ENCODE measurements at places on chromosomes 1 and 21.

GRCh38 chr1:116738673-116739370 lies 15.4 kb upstream of the CD2 start:
- peak; percentile 55 for DNase-seq

DNA sequence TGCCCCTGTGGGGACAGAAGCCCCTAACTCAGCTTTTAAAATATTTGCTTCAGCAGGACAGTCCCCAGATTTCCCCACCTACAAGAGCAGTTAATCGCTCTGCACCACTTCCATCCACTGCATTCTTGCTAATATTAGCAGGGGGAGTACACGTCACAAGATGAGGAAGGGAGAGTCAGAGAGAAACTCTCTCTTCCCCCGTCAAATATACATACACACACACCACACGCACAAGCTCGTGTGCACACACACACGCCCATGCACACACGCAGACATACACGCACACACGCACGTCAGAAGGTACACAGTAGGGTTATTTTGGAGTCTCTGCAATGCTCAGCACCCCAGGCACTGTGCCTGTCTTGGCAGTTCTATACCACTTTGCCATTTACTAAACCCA lies 2.1 kb downstream of the CLCA1 start:
- no peak for DNase-seq

GRCh38 chr1:17919525-17920439 lies 164.6 kb downstream of the ACTL8 start:
- no peak for DNase-seq

- no peak for DNase-seq
Measured at GRCh38 chr1:181508486-181509165, 25.3 kb downstream of the CACNA1E start.

DNA sequence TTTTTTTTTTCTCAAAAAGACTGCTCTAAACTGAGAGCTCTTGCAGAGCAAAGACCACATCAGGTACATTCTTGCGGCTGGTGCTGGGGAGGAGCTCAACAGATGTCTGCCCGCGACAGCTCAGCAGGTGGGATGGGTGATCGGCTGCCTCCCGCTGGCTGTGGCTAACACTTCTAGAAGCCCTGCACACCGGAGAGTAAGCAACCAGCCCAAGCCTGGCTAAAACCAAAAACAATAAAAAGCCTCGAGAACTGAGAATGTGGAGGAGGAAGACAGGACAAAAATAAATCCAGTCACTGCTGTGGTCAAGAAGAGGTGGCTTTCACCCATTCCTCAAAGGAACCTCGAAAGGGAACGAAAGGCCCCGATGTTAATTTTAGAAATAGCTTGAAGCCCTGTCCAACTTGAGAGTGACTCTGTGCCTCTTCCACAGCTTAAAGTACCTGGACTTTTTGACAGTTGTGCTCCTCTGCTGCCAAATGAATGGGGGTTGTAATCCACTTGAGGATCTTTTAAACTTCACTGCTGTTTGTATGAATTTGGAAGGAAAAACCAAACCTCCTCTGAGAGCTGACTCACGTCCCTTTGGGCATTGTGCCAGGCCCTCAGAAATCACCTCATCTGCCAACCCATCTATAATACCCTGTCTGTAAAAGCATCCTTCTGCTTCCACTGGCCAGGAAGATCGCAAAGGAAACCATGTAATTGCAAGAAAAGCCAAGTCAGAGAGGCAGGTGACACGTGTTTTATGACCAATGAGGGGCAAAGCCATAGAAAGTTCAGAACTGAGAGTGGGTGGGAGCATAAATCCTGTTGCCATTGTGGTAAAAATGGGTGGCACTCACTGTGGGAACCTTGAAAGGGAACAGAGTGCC lies 78.6 kb downstream of the KCNN3 start:
- peak; percentile 79 for DNase-seq

- DNase-seq: no peak
Measured at GRCh38 chr1:26078286-26079177, 11.1 kb upstream of the TRIM63 start.

DNA sequence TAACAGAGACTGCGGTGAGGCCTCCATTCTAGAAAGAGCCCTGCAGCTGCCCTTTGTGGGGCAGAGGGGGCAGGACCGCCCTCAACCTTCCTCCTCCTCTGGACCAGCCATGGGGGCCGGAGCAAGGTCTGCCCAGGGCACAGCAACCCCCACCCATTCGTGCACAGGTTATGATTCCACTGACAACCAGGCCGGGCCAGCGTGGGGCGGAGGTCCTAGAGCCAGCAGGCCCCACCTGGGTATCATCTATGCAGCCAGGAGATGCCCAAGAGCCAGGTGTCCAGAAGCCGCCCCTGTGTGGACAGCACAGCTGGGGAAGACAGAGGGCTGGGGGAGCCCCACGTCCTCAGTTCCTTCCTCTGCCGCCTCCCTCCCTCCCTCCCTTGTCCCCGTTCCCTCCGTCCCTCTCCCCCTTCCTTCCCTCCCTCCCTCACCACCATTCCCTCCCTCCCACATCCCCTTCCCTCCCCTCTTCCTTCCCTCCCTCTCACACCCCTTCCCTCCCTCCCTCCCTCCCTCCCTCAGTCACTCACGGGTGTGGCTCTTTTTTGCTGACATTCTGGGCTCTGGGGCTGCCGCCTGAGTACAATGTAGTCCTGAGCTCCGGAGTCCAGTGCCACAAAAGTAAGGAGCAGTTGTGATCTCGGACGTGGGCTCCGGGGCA lies 12.3 kb downstream of the RNF223 start:
- DNase-seq: no peak

DNA sequence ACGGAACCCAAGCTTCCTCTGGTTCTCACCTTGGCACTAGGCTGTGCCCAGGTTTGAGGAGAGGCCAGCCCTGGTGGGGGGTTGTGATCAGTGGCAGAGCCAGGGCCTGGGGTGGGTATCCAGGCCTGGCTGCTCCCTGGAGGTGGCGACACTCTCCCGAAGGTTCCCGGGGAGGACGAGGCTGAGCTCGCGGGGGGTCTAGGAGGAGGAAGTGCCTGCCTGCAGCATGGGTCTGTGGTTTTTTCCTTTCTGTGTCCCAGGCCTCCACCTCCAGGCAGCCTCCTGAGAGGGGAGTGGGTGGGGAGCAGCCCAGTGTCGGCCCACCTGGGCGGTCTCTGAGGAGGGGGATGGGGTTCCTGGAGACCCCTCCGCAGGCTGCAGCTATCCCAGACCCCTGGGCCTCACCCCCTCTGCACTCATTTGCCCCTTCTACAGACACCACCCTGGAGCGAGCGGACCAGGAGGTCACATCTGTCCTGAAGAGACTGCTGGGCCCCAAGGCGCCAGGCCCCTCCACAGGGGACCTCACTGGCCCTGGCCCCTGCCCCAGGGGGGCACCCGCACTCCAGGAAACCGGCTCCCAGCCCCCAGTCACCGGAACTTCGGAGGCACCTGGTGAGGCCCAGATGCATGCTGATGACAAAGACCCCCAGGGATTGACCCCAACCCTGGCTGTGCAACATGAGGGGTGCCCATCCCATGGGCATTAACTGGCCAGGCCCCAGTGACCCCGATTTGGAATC lies 44.3 kb downstream of the TRIM11 start:
- no peak for DNase-seq

- DNase-seq: no peak
Measured at GRCh38 chr1:28259934-28260802, 850 bp downstream of the SESN2 start.

DNA sequence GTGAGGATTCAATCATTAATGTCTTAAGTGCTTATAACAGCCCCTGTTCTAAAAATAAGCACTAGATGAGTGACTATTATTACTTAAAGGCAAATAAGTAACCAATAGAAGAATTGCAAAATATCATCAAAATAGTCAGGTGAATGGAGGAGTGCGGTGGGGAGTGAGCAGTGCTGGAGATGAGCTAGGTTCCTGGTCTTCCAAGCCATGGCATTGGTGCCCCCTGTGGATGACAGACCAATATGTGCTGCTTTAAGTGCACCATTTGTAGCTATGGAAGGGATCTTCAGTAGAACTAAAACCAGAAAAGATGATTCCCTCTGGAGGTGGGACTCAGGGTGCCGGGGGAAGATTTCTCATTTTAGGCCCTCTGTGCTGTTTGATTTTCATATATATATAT lies 46.1 kb upstream of the SLC30A1 start:
- peak; percentile 15 for DNase-seq

DNA sequence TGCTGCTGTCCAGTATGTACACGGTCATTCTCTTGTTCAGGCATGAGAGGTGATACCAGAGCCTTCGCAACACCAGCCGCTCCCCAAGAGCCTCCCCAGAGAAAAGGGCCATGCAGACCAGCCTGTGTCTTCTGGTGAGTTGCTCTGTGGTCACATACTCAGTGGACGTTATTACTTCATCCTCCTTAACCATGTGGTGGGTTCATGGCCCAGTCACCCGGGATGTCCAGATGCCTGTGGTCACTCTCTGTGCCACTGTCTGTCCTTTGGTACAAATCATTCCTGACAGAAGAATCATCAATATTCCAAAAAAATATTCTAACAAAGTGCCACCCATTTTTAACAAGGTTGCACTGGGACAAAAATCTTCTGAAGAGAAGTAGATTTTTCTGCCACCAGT lies 8.8 kb upstream of the ZNF124 start:
- no peak for DNase-seq

- DNase-seq: no peak
Measured at GRCh38 chr1:25703041-25703440, 86.5 kb downstream of the MAN1C1 start.

DNA sequence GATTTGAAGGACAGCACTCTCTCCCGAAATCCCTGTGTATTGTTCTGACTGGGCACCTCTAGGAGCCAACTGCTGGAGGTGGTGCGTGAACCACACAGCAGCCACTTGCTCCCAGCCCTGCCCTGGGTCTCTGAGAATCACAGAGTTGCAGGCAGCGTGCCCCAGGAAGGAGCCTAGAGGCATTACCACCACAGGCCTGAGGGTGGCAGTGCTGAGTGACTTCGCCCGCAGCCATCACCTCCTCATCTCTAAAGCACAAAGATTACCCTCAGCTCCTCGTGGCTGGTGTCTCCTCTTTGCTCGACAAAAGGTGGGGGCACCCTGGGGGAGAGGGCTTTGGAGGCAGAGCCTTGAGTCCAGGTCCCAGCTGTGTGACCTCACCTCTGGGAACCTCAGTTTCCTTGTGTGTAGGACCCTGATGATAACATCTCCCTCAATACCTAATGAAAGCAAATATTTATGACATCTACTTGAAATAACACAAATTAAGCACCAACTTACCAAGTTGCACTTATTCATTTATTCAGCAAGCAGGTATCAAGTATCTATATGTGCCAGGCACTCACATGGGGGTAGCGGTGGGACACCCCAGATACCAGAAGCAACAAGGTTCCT lies 86.3 kb downstream of the VWA5B1 start:
- peak; percentile 51 for DNase-seq

DNA sequence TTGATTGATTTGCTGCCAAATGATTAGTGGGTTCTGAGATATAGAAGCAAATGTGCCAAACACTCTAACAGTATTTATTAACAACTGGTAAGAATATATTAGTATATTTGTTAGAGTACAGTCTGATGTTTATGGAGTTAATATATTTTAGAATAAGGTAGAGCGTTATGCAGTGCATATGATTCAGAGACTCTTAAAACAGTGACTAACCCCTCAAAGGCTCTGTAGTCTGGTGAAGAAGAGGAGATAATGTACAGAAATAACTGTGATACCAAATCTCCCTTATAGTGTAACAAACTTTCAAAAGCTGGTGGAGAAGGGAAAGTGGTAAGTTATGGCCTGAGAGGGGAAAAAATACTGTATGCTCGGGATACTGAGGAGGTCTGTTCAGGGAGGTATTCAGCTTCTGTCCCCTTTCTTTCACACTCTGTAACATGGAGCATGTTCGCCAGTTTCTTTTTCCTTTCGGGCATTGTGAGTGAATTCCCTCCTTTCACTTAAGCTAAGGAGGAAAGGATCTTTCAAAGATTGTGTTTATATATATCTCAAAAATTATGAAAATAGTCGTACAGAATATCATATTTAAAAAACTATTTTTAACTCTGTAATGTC lies 121.2 kb downstream of the ADGRL2 start:
- DNase-seq: no peak

DNA sequence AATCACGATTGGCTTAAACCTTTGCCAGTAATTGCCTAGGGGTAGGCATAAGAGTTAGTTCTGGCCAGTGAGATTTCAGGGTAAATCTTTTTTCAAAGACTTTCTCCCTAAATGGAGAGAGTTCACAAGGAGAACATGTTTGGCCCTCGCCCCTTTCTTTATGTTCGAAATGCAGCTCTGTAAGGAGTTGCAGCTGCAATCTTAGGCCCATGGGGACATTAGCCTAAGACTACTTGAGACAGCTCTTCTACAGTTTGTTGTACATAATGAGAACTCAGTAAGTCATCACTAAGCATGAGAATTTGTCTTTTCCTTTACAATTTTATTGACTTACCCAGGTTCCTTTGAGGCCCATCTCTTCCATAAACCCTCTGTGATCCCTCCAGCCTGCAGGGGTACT lies 40.4 kb upstream of the GADD45A start:
- no peak for DNase-seq

DNA sequence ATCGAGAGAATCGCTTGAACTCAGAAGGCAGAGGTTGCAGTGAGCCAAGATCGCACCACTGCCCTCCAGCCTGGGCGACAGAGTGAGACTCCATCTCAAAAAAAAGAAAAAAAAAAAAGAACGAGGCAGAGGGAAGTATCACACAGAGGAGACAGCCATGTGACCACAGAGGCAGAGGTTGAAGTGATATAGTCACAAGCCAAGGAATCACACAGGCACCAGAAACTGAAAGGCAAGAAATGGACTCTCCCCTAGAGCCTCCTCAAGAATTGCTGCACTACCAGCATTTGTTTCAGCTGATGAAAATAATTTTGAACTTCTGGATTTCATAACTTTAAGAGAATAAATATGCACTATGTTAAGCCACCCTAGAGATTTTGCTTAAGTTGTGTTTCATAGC lies 459.6 kb downstream of the PTPRC start:
- no peak for DNase-seq

DNA sequence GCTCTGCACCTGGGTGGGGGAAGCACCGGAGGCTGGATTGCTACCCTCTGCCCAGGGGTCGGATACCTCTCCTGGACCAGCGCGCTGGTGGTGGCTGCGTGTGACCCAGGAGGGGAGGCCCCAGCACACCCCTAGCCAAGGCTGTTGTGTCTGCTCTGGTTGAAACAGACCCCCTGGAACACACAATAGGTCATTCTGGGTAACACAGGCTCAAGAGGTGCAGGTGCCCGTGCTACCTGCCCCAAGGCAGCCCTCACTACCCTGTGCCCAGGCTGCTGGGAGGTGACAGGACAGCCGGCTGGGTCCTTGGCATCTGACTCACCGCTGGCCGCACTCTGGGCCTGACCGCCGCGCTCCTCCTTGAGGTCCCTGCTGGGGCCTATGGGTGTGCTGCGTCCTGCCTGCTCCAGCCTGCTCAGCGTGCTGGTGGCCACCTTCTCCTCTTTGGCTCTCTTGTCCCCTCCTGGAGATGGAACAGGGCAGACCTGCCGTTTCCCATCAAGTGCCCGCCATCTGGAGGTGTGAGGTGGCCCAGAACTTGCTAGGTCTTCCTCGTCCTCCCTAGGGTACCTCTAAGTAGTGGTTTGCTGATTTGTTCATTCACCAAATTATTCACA lies 30.0 kb downstream of the ZBTB17 start:
- DNase-seq: no peak
